ENCODE measurements at places on chromosomes 6 and 20.
A peak's percentile ranks its signal among the peaks of the same experiment; 100 is the strongest.

GRCh38 chr6:137866200-137866913 is 702 bp upstream of the TNFAIP3 start:
- no peak for DNase-seq

GRCh38 chr6:162306616-162307015 is 420.9 kb downstream of the PRKN start:
- DNase-seq = no peak

DNA sequence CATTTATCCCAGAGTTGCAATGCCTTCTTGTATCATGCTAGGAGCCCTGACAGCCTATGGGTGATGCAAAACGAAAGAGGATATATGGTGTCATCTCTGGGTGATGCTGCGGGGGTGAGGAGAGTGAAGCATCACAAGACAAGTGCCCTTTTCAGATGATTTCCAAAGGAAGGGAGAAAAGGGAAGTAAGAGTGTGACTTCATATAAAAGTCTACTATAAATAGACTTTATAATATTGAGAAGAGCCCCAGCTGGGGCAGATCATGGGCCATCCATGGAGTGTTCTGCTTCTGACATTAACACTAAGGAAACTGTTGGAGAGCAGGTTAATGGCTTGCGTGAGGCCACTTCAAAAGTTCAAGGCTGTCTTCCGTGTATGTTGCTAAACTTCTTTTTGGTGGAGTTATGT is 4.4 kb downstream of the CD83 start:
- DNase-seq = no peak

- DNase-seq = no peak
Observed at GRCh38 chr6:44260451-44261297, 3.3 kb upstream of the SLC35B2 start.

DNA sequence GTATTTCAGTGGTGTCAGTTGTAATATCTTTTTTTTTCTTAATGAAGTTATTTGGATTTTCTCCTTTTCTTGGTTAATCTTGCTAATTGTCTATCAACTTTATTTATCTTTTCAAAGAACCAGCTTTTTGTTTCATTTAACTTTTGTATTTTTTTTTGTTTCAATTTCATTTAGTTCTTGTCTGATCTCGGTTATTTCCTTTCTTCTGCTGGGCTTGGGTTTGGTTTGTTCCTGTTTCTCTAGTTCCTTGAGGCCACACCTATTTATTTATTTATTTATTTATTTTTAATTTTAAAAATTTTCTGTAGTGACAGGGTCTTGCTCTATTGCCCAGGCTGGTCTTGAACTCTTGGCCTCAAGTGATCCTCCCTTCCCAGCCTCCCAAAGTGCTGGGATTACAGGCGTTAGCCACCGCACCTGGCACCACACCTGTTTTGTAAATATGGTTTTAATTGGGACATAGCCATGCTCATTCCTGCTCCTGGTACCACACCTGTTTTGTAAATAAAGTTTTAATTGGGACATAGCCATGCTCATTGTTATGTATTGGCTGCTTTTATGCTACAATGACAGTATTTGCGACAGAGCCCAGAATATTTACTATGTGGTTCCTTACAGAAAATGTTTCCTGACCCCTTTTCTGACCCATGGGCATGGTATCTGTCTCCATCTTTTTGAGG is 22.2 kb downstream of the KDM1B start:
- no peak for DNase-seq

DNA sequence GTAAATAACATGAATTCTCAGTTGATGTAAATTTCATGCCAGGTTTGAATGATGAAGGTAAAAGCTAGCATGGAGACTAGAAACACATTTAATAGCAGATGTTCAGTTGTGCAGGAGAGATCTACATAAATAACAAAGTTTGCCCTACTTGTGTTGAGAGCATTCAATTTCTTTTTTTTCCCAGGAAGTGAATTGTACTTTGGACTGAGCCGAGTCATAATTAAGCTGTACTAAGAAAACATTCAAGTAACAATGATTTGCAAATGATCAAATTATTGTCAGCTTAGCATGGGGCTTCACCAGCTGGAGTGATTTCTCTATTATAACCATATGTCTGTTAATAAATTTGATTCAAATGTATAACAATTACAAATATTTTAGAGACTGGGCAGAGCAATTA is 893.5 kb upstream of the MAP3K7 start:
- no peak for DNase-seq

- DNase-seq = no peak
Observed at GRCh38 chr6:166556863-166557322, 29.6 kb downstream of the RAMACL start.

DNA sequence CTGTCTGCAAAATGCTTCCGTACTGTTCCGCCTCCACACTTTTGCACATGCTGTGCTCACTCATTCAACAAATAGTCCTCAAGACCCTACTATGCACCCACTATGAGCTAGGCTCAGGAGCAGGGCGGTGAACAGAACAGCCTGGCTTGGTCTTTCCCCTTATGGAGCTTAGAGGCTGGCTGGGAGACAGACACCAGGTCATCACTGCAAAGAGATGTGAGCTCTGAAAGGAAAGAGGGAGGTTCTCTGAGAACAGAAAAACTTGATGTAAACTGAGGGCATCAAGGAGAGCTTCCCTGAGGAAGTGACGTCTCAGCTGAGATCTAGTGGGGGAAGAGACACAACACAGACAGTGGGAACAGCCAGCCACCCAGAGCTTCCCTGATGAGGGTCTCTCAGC is 31.0 kb upstream of the TGM2 start:
- no peak for DNase-seq

DNA sequence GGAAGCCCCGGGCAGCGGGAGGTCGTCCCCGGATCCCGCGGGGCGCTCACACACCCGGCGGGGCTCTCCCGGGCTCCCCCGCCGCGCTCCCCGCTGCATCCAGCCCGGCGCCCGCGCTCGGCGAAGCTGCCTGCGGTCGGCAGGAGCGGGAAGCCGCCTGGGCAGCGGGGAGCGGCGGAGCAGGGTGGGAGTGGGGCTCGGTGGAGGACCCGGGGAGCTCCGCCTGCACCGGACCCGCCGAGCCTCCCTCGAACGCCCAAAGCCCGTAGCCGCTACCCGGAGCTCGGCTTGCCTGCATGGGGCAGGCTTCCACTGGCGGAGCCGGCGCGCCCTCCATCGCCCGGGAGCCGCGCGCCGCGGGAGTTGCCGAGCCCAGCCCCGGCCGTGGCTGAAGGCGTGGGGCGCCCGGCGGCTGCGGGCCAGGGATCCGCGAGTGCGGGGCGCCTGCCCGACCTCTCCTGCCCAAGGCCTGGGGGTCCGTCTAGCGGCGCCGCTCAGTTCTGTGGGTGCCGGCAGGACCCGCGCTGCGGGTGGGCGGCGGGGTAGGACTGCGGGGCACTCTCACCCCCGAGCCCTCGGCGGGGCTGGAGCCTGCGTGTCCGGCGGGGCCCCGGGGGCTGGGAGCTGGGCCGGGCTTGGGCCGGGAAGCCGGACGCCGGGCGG is 671 bp downstream of the CDH4 start:
- DNase-seq = no peak

DNA sequence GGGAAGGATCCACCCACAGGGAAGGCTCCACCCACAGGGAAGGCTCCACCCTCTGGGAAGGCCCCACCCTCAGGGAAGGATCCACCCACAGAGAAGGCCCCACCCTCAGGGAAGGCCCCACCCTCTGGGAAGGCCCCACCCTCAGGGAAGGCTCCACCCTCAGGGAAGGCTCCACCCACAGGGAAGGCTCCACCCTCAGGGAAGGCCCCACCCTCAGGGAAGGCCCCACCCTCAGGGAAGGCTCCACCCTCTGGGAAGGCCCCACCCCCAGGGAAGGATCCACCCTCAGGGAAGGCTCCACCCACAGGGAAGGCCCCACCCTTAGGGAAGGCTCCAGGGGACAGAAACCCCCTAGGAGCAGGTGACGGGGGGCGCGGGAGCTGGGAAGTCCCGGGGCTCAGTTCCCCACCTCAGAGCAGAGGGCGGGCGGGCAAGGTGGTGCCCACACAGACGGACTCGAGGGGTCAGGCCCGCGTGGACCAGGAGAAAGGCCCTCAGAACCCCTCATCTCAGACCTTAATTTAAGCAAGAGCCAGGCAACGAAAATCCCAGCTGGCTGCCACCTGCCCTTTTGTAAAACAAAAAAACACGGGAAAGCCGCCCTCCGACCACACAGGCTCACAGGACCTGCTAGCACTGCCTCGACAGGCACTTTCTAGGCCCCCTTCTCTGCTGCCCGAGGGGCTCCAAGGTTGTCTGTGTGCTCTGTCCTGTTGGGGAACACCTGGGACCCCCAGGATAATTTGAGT is 39.7 kb downstream of the KCNQ2 start:
- DNase-seq = no peak

DNA sequence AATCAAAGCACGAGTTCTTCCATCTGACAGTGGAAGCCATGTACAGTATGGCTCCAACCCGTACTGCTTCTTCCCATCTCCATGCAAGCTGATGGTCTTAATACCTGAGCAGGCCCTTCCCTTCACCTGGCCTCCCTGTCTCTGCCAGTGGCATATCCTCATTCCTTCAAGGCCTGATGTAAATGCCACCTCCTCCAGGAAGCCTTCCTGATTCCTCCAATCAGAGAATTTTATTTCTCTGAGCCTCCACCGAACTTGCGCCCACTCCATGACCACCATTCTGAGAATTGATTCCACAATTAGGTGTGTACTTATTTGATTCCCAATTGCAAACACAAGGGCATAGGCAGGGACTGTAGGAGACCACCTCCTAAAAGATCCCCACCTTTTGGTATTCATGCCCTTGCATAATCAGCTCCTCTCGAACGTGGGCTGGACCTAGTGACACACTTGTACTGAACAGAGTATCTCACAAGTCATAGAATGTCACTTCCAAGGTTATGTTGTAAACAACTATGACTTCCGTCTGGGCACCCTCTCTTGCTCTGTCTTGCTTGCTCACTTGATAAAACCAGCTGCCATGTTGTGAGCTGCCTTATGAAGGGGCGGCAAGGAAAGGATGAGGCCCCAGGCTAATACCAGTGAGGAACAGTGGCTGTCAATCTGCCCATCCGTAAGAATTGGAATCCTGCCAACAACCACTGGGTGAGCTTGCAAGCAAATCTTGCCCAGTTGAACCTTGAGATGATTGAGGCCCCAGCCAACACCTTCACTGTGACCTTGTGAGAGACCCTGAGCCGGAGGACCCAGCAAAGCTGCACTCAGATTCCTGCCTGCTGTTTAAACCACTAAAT is 38.8 kb downstream of the CPNE5 start:
- no peak for DNase-seq

DNA sequence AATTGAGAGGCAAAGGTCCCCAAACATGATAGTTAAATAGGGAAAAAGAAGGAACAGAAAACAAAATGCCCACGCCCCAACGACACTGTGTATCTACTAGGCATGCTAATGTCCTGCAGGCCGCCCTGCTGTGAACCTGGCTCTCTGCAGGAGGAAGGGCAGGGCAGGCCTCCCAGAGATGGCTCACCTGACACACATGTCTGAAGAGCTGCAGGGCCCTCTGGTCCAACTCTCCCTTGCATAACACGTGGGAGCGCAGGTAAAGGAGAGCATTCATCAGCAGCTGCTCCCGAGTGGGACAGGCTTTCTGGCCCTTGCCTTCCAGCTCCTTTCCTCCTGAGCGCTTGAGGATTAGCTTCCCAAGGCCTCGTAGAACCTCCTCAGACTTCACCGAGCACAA is 53.7 kb upstream of the LYRM2 start:
- no peak for DNase-seq

DNA sequence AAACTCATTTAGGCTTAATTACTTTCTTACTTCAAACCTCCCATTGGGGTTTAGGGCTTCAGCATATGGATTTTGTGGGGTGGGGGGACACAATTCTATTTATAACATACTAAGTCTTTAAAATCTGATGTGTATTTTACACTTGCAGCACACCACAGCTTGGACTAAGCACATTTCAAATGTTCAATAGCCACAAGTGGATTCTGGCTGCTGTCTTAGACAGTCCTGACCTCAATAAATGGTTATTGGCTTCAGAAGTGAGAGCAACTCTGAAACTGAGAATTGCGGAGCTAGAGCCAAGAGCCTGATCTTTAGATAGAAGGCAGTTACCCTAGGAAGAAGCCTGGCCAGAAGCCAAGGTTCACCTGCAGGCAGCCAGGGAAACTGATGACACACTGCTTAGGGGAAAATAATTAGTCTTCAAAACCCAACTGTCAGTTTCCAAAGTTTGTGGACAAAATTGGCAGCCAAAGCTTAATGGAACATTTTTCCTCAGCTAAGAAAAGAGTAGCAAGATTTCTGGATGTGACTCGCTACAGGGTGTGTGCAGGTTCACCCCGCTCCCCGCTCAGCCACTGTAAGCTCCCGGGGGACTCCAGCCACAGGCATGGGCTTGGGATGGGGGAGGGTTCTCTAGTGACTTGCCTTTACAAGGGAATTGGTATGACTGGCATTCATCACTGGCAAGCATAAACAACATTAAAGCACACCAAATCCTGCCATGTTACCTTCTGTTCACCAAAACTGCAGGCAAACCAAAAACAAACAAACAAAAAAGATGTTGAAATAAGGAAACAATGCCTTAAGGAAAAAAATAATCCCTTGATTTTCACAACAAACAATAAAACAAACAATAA is 219.8 kb downstream of the TFAP2A start:
- no peak for DNase-seq

GRCh38 chr20:59223182-59223601 is 59.6 kb downstream of the ZNF831 start:
- DNase-seq = no peak

- DNase-seq = peak; percentile 62
Observed at GRCh38 chr6:47631269-47631772, 67.1 kb upstream of the ADGRF4 start.

DNA sequence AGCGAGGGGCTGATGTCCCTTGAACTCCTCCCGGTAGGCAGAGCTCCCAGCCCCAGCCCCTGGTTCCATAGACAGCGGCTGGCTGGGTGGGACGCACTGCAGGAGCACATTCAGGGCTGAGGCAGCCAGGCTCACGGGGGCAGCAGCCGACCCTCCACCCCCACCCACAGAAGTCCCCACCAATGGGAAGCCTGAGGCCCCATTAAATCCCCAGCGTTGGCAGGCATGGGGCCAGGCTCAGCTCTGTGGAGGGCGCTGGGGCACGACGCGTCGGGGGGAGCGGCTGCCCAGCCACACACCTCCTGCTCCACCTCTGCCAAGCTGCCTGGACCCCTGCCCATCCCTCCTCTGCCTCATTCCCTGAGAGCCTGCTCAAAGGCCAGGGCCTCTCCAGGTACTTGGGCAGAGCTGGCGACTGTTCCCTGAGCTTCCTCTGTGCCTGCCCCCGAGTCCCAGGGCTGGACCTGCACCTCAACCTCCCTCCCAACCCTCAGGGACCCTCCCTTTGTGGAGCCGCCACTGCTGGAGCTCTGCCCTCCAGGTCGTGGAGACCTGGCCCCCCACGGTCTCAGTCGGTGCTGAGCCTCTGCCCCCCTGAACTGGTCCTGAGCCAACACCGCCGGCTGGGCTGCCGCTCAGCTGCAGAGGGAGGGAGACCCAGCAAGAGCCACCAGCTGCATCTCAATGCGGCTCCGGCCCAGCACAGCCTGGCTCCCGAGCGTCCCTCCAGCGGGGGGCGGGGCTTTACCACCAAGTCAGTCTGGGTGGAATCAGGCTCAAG is 9.1 kb downstream of the CHRNA4 start:
- DNase-seq = no peak

DNA sequence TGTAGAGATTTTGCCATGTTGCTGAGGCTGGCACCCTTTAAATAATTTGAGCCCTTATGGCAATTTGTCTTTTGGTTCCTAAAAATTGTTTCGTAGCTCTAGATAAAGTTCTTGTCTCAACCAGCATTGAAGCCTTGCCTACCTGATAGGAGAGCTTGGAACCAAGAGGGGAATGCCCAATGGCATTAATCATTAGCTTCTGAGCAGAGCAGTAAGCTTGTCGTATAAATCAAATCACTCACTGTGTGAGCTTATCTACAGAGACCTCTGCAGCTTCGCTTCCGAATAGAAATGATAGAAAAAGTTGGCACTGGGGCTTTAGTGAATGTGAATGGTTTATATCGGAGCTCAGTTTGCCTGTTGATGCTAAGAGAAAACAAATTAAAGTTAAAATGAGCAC is 10.7 kb downstream of the ANKRD6 start:
- no peak for DNase-seq

All from left kidney (tissue), 8 donors.